ENCODE measurements at places on chromosomes 7 and 10.
A peak's percentile ranks its signal among the peaks of the same experiment; 100 is the strongest.

GRCh38 chr7:26155531-26156375 lies 3.8 kb downstream of the NFE2L3 start:
- no peak for DNase-seq

DNA sequence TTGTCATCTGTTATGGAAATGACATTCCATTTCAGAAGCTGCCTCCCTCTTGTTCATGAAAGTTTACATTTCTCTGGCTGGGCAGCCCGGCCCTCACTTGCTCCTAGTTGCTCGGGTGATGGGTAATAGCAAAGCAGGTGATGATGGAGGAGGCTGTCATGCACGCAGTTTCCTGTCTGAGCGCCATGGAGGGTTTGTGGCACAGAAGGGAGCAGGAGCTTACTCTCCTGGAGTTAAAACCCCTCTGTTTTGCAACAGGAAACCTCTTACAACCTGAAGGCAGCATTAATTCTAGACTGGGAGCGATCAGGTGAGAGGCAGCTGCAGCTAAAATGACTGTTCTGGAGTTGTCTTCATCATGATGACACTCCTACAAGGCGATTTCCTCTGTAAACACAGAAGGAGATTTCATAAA lies 34.1 kb upstream of the MKI67 start:
- DNase-seq: no peak

GRCh38 chr10:59134785-59135184 lies 41.7 kb upstream of the PHYHIPL start:
- no peak for DNase-seq

DNA sequence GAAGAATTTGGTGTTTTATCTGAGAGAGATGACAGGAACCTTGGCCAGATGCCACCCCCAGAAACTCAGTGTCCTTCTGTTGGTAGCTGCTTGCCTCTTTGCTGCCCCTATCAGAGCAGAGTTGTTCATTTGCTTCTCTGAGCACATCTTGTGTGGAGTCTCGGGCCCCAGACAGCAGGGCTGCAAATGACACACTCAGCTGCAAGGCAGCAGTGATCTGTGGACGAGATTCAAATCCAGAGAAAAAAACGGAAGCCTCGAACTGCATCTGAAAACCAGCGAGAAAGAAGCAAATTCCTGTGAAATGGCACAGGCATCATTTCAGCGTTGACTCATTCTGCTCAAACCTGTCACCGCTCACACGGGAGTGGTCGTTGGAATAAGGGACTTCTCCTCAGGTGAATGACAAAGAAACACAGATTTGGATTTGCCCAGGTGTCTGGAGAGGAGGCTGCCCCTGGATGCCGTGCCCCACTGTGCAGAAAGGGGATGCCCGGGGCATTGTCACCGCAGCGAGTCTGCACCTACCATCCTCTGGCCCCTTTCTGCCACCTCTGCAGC lies 144.7 kb downstream of the PFKFB3 start:
- DNase-seq: peak; percentile 42

DNA sequence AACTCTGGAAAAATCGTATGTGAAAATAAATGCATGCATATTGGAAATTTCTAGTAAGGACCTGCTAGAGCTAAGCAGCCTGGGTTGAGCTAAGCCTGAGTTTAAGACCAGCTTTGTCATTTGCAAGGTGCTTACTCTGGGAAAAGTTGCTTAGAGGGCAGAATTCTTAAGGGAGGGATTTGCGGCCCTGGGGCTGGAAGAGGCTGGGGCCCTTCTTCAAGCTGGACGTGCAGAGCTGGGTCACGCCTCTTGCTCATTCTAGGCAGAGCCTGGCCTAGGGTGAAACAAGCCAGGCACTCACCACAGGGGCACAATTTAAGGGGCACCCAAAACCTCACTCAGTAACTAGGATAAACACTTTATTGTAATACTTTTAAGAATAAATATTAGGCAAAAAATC lies 137.2 kb downstream of the ARHGAP22 start:
- no peak for DNase-seq

DNA sequence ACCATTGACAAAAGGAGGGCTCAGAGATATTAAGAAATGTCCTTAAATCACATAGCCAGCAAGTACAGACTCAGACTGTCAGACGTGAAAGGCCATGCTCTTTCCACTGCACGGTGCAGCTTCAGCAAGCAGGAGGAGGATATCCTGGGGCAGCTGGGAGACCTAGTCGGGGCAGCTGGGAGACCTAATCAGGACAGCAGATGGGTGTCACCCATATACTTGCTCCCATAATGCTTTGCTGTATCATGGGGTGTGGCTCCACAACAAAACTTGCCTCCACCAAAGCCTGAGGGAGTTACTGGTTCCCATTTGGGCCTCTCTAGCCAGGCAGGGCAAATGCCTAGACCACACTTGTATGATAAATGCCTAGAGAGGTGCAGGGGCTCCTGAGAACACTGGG lies 55.4 kb downstream of the GRID1 start:
- no peak for DNase-seq

DNA sequence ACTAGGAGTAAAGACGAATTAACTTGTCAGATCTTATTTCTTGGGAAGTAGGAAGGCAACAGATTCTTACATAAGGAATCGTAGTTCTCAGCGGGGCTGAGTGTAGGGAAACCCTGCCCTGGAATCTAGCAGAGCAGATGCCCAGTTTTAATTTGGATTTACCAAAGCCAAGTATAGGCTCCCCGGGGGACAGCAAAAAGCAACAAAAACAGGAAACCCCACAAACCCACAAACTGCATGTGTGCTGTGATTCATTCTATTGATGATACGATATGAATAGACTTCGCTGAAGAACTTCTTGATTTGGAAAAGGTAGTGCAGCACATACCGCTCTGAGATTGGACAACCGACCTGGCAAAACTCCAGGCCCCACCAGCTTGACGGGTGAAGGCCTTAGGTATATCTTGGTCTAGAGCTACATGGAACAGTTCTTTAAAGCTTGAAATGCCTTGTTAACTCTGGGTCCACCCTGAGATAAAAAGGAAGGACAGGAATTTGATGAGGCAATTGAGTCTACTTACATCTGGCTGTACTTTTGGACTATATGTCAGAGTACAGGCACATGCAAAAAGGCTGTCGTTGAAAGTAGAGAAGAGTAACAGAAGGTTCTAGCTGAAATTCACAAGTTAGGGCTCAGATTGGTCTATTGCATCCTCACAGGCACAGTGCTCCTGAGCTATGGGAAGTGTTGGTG lies 49.1 kb downstream of the STRA8 start:
- DNase-seq: no peak

DNA sequence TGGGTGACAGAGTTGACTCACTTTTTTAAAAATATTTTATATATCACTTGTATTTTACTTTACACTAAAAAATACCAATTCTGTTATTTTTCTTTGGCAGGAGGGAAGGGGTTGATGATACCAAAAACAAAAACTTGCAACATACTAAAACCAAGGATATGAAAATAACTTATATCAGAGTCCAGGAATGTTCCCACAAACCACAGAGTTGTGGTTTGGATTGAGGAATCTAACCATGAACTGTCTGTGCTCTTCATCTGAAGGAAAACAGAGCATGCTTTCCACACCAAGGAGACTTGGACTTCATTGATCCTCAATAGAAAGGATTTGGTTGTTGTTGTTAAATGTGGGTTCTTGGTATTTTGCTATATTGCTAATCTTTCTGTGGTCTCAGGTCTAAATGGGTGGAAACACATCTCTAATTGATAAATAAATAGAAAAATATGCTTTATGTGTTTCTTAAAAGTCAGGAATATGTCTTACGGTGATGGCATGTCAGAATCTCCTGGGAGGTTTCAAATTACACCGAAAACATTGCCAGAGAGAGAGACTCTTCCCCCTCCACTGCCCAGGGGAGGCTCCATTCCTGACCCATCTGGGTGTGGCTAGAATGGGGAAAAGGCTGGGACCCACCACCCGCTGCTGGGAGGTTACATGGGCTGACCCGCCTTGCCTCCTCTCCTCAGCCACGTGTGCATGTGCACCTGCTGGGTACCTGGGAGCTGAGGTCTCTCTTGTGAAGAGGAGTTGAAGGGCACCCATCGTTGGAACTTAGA lies 46.9 kb upstream of the STK17A start:
- no peak for DNase-seq

DNA sequence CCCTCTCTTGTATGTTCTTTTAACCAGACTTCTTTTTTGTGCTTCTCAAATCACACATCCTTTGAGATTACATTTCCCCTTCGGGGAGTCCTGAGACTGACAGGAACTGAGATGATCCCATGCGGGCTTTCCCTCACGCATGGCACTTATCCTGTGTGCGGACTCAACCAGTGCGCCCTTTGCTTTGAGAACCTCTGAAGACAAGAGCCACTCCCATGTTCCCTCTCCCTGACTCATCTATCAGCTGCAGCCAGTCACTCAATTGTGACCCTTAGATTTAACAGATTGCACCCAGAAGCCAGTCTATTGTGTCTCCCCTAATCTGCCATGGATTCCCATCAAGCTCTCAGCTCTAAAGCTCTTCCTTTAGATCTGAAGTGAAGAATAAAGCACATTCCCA lies 353.9 kb upstream of the MEOX2 start:
- no peak for DNase-seq

DNA sequence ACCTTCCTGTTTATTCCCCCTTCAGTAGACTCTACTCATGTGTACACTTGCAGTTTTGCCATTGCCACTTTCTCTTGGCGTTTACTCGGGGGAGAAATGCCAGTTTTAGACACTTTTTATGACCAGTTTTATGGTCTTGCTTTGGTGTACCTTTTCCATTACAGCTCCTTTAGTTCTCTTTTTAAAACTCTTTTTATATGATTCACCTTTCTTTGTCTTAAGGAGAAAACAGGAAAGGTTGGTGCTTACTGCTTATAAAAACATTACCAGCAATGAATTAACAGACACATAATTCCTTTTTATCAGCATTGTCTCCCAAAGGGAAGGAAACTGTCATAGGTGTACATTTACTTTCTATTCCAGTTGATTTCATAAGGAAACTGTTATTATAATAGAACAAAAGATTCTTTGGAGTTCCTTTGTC lies 11.9 kb downstream of the TSPAN13 start:
- no peak for DNase-seq

- DNase-seq: no peak
These were observed 2.5 kb downstream of the CCDC6 start for GRCh38 chr10:59903871-59904270.

DNA sequence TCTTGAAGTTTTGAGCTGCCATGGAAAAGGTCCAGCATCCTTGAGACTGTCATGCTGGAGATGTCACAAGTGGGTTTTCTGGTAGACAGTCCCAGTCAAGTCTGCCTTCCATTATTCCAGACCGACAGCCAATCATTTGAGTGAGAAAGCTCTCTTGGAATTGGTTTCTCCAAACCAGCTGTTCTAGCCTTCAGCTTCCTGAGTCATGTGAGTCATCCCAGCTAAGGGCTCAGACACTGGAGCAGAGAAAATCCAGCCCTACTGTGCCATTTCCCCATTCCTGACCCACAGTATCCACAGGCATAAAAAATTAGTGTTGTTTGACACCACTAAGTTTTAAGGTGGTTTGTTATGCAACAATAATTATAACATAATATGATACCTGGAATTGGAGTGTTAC lies 219.0 kb downstream of the ADRA2A start:
- no peak for DNase-seq

GRCh38 chr7:94656925-94657731 lies 1.2 kb upstream of the SGCE start:
- DNase-seq: no peak

- DNase-seq: no peak
These were observed 307.2 kb downstream of the TCERG1L start for GRCh38 chr10:131004276-131004675.

DNA sequence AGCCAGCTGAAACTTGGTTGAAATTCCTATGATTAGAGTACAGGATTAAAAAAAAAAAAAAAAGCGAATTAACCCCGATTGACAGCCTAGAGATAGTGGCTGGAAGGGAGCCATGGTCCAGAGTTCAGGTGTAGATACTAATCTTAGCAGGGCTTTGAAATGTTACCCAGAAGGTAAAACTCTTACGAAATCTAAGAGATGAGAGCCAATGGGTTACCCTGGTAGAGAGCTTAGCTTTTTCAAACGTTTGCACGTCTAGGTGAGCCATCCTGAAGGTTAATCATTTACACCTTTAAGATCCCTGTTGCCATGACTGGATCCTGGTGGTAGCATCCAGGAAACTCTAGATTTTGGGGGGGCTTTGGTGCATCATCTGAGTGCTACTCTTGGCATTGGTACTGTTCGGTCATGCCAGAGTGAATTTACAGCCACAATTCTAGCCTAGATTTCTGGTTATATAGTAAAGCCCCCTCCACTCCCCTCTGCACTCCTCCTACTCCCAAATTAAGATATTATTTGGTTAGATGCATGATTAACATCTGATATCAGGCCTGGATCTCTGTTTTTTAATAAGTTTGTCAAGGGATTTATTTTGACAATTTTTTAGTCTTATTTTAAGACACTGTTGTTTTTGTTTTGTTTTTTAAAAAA lies 1.2 kb downstream of the AGFG2 start:
- DNase-seq: no peak

GRCh38 chr10:50946991-50947781 lies 61.8 kb upstream of the A1CF start:
- DNase-seq: no peak

- DNase-seq: no peak
These were observed 38.2 kb downstream of the HTR5A start for GRCh38 chr7:155108144-155108901.

GRCh38 chr10:124041675-124042445 lies 51.5 kb downstream of the CHST15 start:
- no peak for DNase-seq

DNA sequence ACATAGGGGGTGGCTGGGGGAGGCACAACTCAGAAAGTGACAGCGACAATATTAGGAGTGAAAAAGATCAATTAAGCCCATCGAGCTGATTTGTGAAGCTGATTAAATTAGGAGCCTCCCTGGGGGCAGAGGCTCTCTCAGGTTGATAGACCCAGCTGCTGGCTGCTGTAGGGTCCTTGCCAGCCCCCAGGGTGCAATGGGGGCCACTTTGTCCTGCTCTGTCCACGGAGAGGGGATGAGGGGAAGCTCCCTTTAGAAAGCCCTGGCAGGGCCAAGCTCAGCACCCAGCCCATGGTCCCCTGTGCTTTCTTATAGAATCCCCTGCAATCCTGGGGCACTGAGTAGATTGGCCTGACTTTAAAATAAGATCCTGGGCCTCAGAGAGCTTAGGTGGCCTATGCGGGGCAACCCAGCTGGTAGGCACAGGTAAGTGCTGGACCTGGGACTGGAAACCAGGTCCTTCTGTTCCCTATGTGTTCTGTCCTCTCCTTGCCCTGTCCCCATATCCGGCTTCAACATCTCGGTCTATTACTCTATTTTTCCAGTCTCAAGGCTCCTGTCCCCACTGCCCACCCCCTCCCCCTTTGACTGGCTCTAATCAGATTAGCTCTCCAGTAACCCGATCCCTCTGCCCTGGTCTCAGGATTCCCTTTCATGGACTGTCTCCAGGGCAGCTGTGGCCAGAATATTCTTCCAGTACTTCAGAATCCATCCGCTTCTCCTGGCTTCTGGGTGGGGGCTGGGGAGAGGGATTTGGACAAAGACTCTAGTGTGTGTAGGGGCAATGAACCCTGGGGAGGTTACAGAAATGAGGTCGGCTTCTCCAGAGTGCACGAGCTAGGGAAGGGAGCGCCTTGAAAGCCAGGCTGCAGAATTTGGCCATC lies 259.6 kb downstream of the RPS24 start:
- DNase-seq: no peak

- peak; percentile 53 for DNase-seq
These were observed 239.6 kb downstream of the DNAJB6 start for GRCh38 chr7:157576415-157576814.

GRCh38 chr10:111445667-111446066 lies 368.8 kb downstream of the ADRA2A start:
- DNase-seq: no peak
